ENCODE measurements at places on chromosomes 6 and 20.

GRCh38 chr6:42428326-42429041 lies 23.2 kb downstream of the TRERF1 start:
- DNase-seq = peak; percentile 31

GRCh38 chr20:63527184-63527583 lies 6.6 kb downstream of the PPDPF start:
- DNase-seq = no peak

DNA sequence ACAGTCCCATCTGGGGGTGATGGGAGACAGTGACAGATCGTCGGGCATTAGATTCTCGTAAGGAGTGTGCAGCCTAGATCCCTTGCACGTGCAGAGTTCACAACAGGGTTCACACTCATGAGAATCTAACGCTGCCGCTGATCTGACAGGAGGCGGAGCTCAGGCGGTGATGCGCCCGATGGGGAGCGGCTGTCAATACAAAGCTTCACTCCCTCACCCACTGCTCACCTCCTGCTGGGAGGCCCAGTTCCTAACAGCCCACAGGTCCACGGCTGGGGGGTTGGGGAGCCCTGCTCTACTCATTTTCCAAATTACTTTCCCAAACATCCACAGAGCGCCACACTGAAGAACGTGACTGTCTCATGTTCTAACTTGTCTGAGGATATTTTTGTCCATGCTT lies 25.3 kb downstream of the CTCFL start:
- DNase-seq = no peak

DNA sequence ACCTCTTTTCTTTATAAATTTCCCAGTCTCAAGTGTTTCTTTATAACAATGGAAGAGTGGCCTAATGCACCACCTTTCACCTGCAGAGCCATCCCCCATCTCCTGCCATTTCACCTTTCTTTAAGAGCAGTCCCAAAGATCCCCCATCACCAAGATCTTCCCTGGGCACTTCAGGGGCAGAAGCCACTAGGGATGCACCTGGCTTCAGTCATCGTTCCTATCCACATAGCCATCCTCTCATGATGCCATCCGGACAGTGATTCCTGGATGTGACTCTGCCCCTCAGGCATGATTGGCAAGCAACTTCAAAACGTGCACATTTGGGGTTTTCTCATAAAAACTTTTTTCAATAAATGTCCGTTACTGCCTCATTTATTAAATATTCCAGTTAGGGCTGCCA lies 225.9 kb downstream of the TBXT start:
- DNase-seq = no peak

DNA sequence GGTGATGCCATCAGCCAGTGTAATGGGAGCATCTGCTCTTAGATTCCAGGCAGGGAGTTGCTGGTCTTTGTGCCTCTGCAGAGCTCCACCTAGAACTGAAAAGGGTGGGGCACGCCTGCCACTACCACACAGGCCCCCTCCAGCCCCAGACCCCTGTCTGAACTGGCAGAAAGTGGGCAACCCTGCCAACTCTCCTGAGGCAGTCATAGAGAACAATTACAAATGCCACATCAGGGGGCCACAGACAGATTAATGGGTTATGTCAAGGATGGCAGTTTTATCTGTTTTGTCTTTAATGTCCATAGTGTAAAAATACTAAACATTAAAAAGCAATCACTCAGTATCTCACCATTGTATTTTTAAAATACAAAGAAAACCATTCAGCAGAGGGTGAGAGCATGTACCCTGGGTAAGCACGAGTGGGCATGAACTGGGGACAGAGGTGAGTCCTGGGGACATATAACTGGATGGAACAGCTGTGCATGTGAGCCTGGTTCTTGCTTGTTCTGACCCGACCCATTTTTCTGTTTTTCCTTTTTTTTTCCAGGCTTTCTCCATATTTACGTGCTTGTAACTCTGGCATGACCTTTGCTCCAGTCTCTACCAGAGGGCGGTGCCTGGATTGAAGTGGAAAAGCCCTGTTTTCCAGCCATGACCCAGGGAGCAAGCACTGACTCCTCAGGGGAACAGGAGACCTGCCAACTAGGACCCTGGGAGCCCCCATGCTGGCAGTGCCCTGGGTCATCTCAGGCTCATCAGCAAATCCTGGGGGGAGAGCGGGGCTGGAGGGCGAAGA lies 8.2 kb downstream of the TRAF3IP2 start:
- DNase-seq = no peak

All from A172 (cell line).